ENCODE measurements at places on chromosomes 2 and 18.

- DNase-seq = no peak
Measured at GRCh38 chr18:45727068-45727467, 3.1 kb downstream of the SLC14A1 start.

- DNase-seq = no peak
Measured at GRCh38 chr2:181907057-181907456, 15.5 kb downstream of the ITPRID2 start.

DNA sequence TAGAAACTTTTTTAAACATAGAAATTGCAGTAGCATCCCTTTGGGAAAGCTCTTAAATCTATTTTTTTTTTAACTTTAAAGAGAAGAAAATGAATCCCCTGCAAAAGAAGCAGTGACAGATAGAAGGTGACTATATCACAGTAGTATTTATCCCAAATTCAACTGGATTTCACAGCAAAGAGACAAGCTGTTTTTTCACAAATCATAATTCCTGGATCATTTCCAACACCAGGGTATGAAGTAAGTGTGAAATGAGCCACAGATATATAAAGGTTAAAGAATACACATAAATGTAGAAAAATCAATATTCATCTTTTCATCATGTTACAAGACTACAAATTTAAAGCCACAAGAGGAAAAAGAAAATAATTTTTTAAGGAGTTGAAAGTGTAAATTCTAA lies 1404.9 kb upstream of the NXPH2 start:
- no peak for DNase-seq

DNA sequence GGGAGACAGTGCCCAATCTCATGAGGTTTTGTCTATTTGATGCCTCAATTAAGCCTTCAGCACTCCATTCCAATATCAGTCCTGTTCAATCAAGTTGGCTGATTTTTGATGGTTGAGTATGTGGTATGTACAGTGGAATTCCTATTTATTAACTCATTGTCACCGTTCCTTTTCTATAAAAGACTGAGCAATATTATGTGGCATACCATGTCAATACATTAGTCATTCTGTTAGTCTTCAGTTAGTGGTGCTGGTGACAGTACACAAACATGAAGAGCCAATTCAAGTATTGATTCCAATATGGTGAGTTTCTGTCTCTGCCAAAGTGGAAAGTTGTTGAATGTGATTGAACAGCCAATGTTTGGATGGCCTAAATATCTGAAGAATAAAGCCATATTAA lies 1343.9 kb downstream of the SUCLG1 start:
- peak; percentile 45 for DNase-seq

DNA sequence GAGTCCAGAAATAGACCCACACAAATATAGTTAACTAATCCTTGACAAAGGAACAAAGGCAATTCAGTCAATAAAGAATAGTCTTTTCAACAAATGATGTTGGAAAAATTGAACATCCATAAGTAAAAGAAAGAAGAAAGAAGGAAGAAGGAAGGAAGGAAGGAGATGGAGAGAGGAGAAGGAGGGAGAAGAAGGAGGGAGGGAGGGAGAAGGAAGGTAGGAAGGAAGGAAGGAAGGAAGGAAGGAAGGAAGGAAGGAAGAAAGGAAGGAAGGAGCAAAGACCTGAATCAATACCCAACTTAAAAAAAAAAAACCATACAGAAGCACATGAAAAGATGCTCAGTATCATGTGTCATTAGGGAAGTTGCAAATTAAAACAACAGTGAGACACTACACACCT lies 148.3 kb downstream of the ATL2 start:
- DNase-seq = no peak

- DNase-seq = no peak
Measured at GRCh38 chr2:55365303-55365702, 54.4 kb downstream of the CCDC88A start.

DNA sequence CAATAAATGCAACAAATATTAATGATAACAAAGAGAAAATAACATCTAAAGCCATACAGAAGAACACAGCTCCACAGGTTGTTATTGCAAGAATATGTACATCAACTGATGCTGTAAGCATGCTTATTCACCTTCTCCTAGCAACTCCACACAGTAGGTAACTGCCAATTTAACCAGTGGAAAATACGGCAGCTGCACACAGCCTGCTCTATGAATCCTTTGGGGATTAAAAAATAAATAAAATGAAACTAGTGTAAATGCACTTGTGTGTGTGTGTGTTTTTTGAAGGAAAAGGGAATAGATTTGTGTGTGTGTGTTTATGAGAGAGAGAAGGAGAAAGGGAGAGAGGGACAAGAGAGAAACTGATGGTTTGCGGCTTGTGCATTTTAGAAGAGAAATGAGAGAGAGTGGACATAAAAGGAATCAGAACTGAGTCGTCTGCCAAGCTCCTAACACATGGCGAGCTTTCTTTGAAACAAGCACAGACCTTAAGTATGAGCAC lies 96.2 kb upstream of the PDE1A start:
- DNase-seq = no peak

GRCh38 chr2:99898336-99899048 lies 243.9 kb downstream of the AFF3 start:
- DNase-seq = no peak

DNA sequence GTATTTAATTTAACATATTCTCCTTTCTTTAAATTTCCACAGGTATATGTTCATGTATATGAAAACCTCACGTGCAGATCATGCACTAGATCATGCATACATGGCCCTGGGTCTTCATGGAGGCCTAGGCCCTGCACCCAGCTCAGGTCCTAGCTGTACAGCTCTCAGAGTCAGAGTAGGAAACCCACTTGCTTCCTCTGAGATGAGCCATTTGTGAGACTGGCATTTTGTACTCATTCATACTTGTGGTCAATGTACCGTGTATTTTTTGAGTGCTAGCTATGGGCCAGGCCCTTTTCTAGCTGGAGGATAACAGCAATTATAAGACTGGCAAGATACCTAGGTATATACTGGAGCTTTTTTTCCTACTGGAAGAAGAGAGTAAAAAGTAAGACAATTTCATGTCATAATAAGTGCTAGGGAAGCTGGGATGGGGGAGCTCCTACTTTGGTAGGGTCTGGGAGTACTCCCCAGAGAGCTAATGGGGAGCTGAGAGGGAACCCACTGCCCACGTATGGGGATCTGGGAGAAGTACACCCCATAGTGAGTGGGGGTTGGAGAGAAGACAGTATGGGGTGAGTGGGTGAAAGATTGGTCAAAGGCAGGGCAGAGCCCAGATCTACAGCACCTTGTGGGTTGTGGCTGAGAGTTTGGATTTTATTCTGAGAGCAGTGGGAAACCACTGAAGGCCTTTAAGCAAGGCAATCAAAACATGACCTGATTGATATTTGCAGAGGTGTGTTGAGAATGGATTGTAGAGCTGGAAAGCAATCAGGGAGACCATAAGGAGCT lies 72.0 kb downstream of the POLE4 start:
- DNase-seq = no peak

DNA sequence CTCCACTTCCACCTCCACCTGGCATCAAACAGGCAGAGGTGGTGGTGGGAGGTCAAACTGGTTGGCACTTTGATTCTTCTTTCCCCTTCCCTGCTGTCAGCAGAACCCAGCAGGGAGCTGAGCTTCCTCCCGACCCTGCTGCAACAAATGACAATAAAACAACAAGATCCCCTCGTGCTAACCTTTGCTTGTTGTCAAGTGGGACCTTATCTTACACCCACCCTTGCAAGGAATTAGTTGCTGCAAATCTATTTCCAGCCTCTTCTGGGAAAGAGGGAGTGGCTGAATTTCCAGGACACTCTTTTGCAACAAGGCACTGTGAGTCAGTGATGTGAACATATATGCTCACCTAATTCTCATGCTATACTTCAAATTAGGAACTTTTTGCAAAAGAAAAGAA lies 655.1 kb downstream of the DSC3 start:
- DNase-seq = no peak

- DNase-seq = no peak
Measured at GRCh38 chr2:102758439-102758838, 3.4 kb upstream of the TMEM182 start.

DNA sequence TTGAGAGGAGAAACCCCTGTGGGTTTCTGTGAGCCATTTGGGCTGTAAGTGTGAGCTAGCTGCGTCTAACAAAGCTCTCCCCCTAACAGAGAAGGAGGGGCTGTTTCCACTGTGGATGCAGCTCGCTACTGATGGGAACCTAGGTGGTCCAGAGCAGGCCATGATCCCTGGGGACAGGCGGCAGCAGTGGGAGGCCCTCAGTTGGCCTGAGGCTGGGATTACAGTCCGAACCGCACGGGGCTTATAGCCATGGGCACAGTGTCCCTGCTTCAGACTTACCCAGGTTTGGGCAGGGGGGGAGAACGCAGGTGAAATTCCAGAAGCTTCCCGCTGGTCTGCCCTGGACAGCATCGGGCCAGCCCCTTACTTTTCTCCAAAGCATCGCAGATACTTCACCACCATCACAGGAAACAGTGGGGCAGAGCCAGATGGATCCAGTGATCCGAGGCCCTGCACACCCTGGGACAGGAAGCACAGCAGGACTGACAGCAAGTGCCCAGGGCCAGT lies 139.4 kb downstream of the SEPTIN10 start:
- DNase-seq = peak; percentile 43

GRCh38 chr2:22525681-22526080 lies 859.3 kb upstream of the KLHL29 start:
- no peak for DNase-seq

DNA sequence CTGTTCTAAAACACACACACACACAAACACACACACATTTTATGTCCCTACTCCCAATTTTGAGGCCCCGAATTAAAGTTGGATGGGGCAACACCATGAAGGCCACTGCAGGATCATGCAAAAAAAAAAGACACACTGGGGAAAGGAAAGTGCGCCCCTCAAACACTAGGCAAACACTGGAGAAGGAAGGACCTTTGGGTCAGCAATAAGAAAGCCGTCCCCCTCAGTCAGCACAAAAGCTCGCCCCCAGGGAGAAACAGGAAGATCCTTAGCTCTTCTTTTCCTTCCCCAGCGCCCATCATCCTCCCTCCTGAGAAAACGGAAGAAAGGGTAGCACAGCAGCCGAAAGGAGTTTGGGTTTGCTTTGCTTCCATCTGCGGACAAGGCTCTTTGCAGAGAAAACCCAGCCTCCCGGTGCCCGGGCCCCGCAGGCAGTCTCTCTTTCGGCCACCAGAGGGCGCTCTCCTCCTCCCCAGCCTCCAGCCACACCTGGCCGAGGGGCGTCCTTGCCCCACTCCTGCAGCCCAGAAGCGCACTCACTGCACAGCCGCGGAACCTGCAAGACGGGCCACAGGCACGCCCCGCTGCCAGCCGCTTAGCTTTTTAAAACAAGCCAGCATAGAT lies 248.5 kb downstream of the CDH20 start:
- DNase-seq = peak; percentile 87

DNA sequence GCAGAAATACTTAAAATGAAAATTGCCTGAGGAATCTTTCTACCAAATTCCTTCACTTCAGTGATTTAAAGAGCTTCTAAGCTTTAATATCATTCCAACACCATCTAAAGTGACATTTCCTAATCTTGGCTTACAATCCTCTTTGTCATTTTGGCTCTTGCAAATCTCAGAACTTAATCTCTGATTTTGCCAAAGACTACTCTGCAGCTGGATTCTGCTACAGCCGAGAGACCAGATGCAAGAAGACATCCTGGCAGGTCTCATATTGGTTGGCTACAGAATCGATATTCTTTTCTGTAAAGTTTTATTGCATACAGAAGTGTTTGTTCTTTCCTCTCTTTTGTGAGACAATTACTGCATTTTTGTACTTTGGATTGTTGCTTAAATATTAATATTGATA lies 716.5 kb upstream of the LRATD1 start:
- no peak for DNase-seq

DNA sequence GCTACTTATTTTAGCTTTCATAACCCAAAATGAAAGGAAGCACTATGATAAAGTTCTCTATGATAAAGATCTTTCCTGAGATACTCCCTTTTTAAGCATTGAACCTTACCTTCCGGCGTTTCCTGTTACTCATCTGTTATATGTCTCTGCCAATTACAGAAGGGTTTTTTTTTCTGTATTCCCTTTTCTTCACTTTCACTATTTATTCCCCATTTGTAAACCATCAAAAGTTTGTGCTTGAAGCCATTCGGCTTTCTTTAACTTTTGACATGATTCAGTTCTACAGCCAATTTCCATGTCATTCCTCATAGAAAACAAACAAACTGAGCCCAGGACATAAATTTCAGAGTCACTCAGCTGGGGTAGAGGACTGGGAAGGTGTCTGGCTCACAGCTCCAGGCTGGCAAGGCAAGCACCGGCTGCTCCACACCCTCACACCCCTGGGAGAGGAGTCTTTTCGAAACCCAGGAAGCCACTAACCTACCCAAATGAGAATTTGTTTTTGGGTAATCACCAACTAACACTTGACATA lies 429.4 kb upstream of the TRIB2 start:
- DNase-seq = no peak

DNA sequence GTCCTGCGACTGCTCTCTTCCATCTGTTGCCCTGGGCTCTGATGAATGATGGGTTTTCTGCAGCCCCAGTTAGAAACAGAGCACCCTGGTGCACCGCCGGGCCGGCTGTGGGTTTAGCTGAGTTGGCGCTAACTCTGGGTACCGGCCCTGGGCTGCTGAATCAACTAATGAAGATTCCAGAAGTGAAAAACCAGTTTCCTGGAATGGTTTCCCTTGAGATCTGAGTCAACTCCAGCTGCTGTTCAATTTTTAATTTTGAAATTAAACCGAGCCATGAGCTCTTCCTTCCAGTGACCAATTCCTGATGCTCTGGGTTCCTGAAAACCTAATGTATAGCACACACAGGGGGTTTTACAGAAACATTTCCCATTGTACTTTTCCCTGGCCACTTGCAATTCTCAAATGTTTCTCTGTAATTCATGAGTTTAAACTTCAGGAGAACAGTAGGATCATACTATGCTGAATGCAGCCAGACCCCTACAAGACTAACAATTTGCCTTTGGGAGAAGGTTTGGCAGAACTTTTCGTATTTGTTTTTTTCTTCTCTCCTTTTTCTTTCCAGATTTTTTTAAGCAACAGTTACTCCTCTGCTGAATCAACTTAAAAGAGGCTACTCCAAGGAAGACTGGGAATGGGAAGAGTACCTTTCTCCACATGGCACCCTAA lies 5.5 kb downstream of the COL6A3 start:
- no peak for DNase-seq

- no peak for DNase-seq
Measured at GRCh38 chr2:2520401-2520811, 189.3 kb upstream of the MYT1L start.

DNA sequence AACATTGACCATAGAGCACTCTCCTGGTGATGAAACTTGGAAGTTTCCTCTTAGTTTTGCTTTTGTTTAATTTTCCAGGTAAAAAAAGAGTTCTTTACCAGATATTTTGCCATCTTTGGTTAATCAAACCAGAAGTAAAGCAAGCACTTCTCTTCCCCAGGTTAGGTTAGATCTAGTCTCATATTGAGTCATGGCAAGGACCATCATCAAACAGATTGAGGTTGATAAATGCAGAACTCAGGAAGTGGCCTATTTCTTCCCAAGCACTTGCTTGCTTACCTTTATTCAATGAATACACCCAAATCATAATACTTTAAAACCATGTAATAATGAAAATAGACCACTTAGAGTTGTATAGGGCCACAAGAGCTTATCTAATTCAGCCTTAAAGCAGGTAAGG lies 23.4 kb downstream of the DNAH6 start:
- DNase-seq = no peak

GRCh38 chr18:79856119-79857007 lies 58.6 kb downstream of the KCNG2 start:
- peak; percentile 94 for DNase-seq

GRCh38 chr2:137659616-137660015 lies 304.7 kb upstream of the HNMT start:
- DNase-seq = peak; percentile 81
